ENCODE measurements at places on chromosomes 6 and 20.

- DNase-seq, result no peak
These were observed 36.8 kb upstream of the L3MBTL3 start for GRCh38 chr6:129981598-129981997.

DNA sequence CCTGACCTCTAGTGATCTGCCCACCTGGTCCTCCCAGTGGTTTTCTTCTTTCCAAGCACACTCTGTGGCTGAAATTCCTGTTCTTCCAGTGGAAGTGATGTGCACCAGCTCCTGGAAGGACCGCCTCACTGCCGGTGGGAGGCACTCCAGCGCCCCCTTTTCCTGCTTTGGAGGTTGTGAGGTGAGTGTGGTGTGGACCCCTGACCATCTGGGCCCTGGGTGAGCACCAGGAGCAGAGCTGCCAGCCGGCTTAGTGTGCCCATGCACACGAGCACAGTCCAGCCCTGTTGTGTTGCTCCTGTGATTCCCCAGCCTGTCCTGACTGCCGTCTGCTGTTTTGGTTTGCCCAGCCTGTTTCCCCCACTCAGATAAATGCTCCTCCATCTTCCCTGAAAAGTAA is 134.6 kb downstream of the FNDC1 start:
- DNase-seq, result no peak

DNA sequence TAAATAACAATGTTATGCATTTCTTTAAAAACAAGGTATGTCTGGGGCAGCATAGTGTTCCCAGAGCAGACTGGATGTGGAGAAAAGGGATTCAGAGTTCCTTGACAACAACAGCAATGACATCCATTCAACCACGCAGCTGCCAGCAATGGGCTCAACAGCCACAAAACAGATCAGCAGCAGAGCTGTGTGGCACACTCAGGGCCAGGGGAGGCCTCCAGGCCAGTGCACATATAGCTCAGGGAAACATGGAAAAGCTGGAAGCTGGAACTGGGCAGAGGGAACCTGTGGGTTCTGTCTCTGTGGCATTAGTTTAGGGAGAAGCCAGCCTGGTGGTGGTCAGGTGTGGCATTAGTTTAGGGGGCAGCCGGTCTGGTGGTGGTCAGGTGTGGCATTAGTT is 148.3 kb downstream of the SMOC2 start:
- DNase-seq, result no peak

- no peak for DNase-seq
These were observed 226.2 kb upstream of the MARCKS start for GRCh38 chr6:113630738-113631535.

GRCh38 chr20:31684153-31685015 is 38.3 kb downstream of the BCL2L1 start:
- no peak for DNase-seq

DNA sequence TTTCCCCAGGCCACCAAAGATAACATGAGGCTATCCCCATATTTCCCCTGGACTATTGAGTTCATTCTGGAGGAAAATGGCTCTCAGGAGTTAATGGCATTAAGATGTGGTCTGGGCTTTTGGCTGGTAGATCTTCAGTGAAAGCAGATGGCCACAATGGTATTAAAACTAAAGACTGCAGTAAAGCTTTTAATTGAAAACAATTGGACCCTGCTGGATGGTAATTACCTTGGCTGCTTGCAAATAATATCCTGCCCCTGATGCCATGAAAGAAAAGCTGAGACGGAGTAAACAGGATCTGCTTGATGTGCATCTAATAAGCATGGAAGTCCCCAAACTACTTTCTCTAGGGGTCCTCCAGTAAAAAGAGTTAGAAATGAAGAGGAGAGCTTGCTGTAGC is 255.8 kb downstream of the QKI start:
- DNase-seq, result no peak

GRCh38 chr6:13432526-13433184 is 54.7 kb downstream of the GFOD1 start:
- DNase-seq, result no peak

DNA sequence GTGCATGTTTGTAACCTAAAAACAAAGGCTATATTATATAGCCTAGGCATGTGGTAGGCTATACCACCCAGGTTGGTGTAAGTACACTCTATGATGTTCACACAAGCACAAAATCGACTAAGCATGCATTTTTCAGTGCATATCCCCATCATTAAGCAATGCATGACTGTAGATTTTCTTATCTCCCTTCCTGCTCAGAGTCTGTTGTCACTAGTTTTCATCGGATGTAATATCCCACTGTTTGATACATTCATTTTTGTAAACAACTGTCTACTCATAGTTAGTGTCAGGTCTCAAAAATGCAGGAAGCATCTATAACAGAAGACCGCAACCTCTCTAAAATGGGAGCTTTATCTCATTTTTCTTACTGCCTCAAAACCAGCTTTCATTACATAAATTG is 70.7 kb downstream of the GFRAL start:
- DNase-seq, result no peak
